ENCODE measurements at places on chromosomes 11 and 22. TPM values are rescaled to one million over a fixed set of nuclear protein-coding genes. Genes with fewer than 3 reads are reported as not detected.
A peak's percentile ranks its signal among the peaks of the same experiment; 100 is the strongest.

PRR5L gene
- 24.5 TPM for total RNA-seq

C22orf23 gene
- not detected for total RNA-seq

KCNJ5 gene
- 8.5 TPM for total RNA-seq

ZNF280B gene
- total RNA-seq = 0.49 TPM

DNA sequence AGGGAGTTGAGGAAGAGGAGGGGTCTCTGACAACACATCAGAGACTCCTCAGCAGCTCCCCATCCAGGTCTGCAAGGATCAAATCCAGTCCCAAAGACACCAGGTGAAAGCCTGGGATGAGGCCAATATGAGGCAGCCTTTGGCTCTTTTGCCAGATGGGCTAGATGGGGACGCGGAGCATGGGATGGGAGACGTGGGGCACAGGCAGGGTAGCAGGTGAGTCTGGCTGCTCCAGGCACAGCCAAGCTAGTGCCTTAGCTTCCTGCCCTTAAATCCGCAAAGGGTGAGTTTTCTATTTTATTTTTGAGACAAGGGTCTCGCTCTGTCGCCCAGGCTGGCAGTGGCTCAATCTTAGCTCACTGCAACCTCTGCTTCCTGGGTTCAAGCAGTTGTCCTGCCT is 19.6 kb upstream of the DRICH1 start:
- H3K4me3 ChIP-seq = no peak overlapping the region
- H3K27me3 ChIP-seq = no peaks in the 10 kb centered on the region
- no peak overlapping the region for H3K27ac ChIP-seq
- H3K4me1 ChIP-seq = no peaks in the 10 kb centered on the region

DNA sequence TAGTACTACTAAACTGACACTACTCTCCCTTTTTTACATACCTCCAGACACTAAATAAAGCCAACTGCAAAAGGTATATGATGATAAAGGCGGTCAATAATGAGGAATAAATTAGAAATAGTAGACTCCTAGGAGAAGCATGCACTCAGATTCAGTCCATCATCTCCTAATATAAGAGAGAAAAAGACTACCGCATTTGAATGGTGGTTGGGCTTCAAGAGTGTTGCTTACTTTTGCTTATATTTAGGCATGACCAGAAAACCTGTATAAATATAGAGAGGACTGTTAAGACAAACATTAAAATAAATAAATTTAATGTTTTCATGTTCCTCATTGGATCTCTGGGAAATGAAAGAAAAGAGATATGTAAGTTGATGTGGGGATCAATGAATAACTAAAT is 1137.0 kb downstream of the FAM181B start:
- no peak for DNase-seq
- no peak overlapping the region for H3K27ac ChIP-seq
- no peaks in the 10 kb centered on the region for H3K27me3 ChIP-seq
- no peak overlapping the region for H3K4me3 ChIP-seq
- H3K36me3 ChIP-seq = no peaks in the 10 kb centered on the region
- no peaks in the 10 kb centered on the region for H3K4me1 ChIP-seq

DNA sequence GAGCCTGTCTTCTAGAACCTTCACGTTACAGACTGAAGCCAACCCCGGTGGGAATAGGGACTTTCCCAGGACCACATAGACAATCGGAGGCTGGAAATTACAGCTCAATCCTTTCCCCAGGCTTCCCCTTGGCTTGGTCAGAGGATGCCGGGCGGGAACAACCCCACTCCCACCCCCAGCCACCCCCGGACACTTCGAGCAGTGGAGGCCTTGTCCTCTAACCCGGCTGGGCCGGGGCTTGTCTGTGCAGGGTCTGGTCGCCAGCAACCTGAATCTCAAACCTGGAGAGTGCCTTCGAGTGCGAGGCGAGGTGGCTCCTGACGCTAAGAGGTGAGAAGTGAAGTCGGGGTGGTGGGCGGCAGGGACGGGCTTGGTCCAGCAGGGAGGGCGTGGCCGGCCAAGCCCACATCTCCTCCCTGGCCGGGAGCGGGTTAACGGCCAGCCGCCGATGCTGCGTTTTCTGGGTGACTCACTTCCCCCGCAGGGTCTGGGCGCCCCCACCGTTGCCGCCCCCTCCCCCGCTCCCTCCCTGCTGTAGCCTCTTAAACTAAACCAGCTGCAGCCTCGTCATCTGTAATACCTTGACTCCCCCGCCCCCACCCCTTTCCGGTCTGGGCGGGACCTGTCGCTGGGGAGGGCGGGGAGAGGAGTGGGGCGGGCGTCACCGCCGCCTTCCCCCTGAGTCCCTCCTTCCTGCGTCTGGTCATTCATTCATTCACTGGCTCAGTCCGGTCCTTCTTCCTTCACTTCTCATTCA is 1.5 kb downstream of the LGALS1 start:
- peak overlapping the region; percentile 80 for H3K27ac ChIP-seq
- H3K4me3 ChIP-seq = peak overlapping the region; percentile 69
- H3K4me1 ChIP-seq = peaks cover 46% of the 10 kb centered on the region

- H3K27ac ChIP-seq = no peak overlapping the region
- H3K4me1 ChIP-seq = no peaks in the 10 kb centered on the region
- H3K4me3 ChIP-seq = no peak overlapping the region
- H3K36me3 ChIP-seq = no peaks in the 10 kb centered on the region
- DNase-seq = peak; percentile 41
Measured at GRCh38 chr11:117704395-117705100, 92.5 kb downstream of the DSCAML1 start.

DNA sequence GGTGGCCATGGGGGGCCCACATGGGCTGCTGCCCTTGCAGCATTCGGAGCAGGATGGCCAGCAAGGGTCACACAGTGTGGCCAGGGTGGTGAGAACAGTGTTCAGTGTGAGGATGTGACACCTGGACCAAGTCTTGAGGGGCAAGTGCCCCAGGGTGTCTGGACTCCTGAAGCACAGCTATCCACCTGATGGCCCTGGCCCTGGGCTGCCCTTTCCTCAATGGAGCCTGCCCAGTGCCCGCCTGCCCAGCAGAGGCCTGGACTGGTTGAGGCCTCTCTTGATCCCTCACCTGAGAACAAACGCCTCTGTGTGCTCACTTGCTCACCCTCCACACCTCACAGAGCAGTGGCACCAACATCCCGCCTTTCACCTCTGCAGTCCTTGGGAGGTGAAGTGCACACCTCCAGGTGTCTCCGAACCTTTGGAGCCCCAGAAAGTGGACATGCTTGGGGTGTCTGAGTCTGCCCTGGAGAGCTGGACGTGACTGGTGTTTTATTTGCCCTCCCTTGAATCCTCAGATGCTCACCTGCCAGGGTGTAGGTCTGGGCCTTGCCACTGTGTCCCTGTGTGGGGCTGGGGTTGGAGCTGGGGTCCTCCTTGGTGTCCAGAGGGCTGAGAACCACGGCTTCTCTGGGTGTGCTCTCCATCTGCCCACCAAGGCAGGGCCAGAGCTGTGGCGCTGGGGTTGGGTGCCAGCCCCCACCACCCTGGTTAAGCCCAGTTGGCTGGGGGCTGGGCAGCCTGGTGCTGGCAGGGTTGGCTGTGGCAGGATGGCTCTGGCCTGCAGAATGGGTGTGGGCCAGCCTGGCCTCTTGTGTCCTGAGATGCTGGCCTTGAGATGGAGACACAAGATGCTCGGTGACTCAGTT is 3.8 kb upstream of the MUC2 start:
- no peaks in the 10 kb centered on the region for H3K36me3 ChIP-seq
- no peak overlapping the region for H3K4me3 ChIP-seq
- H3K4me1 ChIP-seq = peaks cover 17% of the 10 kb centered on the region
- peak; percentile 40 for DNase-seq
- no peak overlapping the region for H3K27ac ChIP-seq

GRCh38 chr11:109120341-109120740 is 301.6 kb upstream of the C11orf87 start:
- no peaks in the 10 kb centered on the region for H3K4me1 ChIP-seq
- H3K27ac ChIP-seq = no peak overlapping the region
- no peaks in the 10 kb centered on the region for H3K36me3 ChIP-seq
- H3K27me3 ChIP-seq = no peaks in the 10 kb centered on the region
- no peak for DNase-seq
- H3K4me3 ChIP-seq = no peak overlapping the region

GRCh38 chr11:116732271-116733042 is 40.3 kb downstream of the BUD13 start:
- H3K4me1 ChIP-seq = peaks cover 3% of the 10 kb centered on the region
- H3K4me3 ChIP-seq = no peak overlapping the region
- no peak overlapping the region for H3K27ac ChIP-seq
- peak; percentile 75 for DNase-seq
